ENCODE measurements at places on chromosomes 6 and 20.
A peak's percentile ranks its signal among the peaks of the same experiment; 100 is the strongest.

DNA sequence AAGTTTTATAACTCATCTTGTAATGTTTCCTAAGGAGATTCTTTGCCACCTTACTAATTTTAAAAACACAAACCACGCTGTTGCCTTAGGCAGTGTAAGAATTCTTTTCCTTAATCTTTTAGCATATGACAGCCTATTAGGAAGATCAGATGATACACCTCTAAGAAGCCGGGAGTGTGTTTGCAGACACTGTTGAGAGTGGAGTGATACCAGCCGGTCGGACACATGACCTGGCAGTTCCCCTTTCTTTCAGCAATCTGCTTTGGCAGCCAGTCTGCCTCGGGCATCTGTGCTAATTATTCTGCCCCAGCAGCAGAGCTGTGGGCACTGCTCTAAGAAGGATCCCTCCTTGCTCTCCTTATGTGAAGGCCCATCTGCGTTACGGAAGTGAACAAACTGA, 50.9 kb downstream of the PLCB4 start:
- DNase-seq: peak; percentile 34

DNA sequence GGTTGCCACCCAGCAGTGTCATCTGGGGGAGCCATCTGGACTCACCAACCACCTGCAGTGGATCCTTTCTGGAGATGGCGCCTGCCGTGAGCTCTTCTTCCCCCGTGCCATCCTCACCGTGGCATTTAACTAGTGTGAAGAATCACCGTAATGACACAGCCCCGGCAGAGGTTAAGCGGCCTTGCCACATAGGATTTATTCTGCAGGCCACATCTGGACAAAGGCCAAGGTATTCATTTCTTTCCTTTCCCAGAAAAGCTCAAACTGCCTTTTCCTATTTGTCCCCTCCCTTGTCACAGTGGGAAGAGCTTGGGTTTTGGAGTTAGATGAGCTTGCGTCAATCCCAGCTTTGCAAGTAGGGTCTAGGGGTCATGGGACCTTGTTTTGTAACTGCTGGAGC, 88.4 kb downstream of the PXDC1 start:
- no peak for DNase-seq

DNA sequence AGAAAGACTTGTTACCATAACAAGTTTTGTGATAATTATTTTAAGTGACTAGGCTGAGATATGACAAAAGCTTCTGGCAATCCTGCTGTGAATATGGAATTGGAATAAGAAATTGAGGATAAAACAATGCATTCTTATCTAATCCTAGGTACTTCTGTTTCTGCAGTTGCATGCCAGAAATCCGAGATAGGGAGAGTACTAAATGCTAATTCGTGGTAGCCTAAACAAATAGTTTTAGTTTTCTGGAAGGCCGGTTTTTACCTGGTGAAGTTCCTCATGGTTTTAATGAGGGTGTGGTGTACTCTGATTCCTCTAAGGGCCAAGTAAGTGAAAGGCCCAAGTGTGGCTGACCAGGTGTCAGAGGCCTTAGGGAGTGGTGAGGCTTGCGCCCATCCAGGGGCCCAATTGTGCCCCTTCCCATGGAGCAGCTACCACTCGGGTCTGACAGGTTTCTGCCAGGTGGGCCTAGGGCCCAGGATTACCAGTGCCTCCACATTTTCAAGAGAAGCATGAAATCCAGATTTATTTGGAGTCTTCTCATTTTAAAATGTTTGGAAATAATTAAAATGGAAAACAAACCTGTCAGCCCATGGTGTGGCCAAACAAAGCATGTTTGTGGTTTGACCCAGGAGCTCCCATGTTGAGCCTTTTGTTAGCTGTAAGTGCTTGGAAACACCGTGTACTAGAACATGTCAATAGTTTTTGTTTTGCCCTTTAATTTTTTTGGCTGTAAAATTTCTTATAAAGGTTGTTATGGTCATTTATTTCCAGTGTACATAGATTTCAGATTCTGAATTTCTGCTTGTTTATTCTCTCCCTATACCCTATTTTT, 6.6 kb downstream of the PLCB4 start:
- DNase-seq: peak; percentile 34

DNA sequence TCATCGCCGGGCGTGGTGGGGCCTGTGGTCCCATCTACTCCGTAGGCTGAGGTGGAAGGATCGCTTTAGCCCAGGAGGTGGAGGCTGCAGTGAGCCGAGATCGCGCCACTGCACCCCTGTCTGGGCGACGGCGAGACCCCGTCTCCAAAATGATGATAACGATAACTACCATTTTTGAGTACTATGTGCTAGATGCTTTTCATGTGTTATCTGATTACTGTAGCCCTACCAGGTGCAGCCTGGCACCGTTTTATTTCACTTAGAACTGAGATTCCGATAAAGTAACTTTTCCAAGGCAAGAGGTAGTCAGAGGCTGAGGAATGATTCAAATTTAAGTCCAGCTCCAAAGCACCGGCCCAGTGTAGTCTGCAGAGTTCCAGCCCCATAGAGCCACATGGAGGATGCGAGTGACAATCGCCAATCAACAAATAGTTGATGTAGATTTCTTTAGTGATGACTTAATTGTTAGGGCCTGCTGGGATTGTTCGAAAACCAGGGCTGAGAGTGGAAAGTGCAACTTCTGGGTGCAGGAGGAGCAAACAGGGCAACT, 727 bp downstream of the ERMARD start:
- DNase-seq: no peak

DNA sequence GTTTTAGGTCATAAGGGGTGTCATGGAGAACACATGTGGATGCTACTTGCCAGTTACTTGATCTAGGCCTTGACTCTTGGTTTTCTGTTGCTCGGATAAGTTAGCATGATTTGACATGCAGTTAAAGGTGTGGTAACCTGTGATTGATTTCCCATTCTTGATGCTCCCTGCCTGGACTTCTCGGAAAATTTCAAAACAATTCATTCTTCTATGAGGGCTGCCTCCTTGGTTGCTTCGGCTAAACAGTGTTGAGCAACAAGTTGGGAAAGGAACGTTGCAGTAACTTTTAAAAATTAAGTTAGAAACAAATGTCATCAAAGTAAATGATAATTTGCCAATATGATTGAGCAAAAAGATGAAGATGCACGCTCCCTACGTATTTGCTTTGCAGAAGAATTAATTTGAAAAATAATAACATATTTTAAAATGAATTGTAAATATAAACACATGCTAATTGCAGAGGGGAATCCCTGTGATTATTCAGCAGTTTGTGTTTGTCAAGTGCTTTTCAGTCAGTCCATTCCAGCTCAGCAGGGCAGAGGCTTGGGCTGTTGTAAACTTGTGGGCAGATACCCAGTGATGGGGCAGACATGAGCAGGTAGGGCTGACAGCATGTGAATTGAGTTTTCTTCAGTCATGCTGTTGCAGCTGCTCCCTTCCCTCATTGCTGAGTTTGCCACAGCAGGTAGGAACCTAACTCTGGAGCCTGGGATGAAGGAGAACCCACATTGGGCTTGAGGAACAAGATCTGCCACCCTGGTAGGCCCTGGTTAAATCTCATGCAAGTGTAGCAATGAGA, 110.2 kb downstream of the ESR1 start:
- DNase-seq: no peak

DNA sequence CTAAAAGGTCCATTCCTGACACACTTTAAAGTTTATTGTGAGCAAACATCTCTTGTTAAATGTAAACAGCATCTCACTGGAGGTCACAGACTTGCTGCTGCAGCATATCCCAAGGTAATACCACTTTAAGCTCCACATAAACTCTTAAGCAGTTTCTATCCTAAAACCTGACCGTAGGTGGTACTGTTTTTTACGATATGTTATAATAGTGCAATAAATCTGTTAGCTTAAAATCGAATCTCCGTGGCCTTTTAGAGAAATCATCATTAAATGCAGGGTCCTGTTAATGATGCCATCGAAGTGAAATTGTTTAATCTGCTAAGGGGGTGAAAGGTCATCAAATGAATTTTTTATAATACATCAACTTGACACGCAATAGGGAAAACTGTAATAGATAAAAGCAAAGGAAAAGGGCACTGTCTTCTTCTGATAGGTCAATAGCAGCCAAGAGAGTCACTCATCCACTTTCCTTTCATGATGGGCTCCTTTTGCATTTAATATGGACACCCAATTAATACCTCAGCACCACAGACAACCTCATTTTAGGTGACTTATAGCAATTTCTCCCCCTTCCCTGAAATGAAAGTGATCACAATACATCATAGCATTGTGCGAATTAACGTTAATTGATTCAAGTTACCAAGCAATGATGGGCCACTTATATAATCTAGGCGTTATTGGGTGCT, 436.1 kb downstream of the PKHD1 start:
- no peak for DNase-seq

DNA sequence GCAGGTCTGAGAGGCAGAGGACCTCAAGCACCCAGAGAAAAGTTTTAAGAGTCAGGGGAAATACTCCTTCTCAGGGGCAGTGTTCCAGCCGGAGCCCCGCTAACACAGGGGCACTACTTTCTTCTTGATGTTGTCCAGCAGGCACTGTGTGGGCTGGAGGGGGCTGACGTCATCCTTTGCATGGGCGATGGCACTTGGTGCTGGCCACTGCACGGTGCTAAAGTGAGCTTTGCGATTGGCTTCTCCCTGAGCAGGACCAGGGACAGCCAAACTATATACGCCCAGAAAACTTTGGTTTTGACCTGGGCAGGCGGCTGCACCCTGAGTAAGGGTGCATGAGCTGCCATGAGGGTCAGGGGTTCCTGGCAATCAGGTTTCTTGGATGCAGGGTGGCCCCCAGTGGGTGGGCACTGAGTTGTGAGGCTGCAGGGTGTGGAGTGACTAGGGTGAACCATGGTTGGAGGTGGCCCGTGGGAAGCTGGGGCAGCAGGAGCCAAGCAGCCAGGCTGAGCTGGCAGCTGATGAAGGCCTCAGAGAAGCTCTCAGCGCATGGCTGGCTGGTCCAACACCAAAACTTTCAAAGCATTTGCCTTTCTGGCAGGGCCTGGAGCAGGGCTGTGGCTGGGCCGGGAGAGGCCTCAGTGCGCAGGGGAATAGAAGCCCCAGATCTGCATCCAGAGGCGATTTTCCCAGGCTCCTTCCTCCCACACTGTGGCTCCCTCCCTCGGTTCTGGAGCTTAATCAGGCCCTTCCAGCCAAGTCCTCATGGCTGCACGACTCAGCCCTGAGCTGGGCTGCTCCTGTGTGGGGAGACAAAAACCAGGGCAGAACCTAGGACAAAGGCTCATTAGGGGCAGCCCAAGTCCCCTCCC, 18.3 kb downstream of the MRPS18A start:
- no peak for DNase-seq

Measured in NCI-H2081 treated with DMSO at 0.1 percent for 48 hours (cell line).